ENCODE measurements at places on chromosomes 2 and 18.

GRCh38 chr2:141654311-141654710 is 476.5 kb downstream of the LRP1B start:
- no peak overlapping the region for H3K27ac ChIP-seq
- no peak for DNase-seq
- no peak overlapping the region for H3K4me3 ChIP-seq
- H3K36me3 ChIP-seq: no peaks in the 10 kb centered on the region

DNA sequence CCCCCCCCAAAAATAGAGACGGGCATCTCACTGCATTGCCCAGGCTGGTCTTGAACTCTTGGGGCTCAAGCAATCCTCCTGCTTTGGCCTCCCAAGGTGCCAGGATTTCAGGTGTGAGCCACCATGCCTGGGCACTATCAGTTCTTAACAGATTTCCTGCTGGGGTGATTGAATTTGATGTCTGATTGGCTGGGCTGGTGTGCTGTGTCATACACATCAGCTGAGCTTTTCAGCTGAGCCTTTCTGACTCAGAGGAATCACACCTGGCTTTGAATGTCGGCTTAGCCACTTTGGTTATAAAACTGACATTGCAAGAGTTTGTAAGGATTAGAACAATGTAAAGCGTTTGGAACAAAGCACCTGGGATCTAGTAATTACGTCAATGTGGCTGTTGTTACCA is 18.9 kb downstream of the NCAPH start:
- no peak overlapping the region for H3K27ac ChIP-seq
- H3K4me3 ChIP-seq: no peak overlapping the region
- no peak for DNase-seq
- H3K4me1 ChIP-seq: no peaks in the 10 kb centered on the region

DNA sequence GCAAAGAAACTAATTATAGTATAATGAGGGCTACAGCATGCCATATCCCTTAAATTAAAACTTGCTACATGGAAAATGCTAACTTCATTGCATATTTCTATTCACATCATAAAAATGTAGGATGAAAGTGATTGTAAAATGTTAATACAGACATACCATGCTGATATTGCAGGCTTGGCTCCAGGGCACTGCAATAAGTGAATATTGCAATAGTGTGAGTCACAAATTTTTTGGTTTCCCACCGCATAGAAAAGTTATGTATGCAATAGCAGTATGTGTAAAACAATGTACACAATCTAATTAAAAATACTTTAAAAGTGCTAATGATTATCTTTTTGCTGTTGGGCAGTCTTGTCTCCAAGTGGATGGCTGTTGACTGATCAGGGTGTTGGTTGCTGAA is 162.1 kb downstream of the CD8B2 start:
- no peaks in the 10 kb centered on the region for H3K4me1 ChIP-seq
- DNase-seq: no peak
- H3K27ac ChIP-seq: no peak overlapping the region
- H3K27me3 ChIP-seq: peaks cover 1% of the 10 kb centered on the region
- no peaks in the 10 kb centered on the region for H3K36me3 ChIP-seq

DNA sequence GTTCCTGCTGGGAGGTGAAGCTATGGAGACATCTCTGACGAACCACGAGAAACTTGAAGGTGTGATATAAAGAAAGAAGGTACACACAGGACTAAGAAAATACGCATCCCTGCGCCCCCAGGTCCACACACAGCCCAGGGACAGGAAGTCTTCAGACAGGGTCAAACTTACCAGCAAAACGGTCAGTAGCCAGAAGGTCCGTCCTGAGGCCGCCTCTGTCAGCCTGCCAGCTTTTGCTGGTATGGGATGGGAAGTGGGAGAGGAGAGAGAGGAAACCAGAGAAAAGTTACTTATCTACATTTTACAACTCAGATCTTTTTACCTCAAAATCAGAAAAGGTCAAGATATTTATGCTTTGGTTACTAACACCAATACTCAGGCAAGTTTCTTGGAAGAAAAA is 47.2 kb downstream of the HDLBP start:
- no peak for DNase-seq
- no peak overlapping the region for H3K4me3 ChIP-seq
- H3K4me1 ChIP-seq: peaks cover 25% of the 10 kb centered on the region
- H3K27me3 ChIP-seq: no peaks in the 10 kb centered on the region
- peaks cover 28% of the 10 kb centered on the region for H3K36me3 ChIP-seq

- peaks cover 32% of the 10 kb centered on the region for H3K4me1 ChIP-seq
- H3K27me3 ChIP-seq: no peaks in the 10 kb centered on the region
- H3K4me3 ChIP-seq: no peak overlapping the region
- H3K36me3 ChIP-seq: peaks cover 2% of the 10 kb centered on the region
- no peak overlapping the region for H3K27ac ChIP-seq
Observed at GRCh38 chr18:79960921-79961526, 3.4 kb upstream of the HSBP1L1 start.

GRCh38 chr2:14292964-14293363 is 339.6 kb upstream of the LRATD1 start:
- no peak for DNase-seq
- no peaks in the 10 kb centered on the region for H3K4me1 ChIP-seq
- no peaks in the 10 kb centered on the region for H3K27me3 ChIP-seq
- no peaks in the 10 kb centered on the region for H3K36me3 ChIP-seq
- no peak overlapping the region for H3K4me3 ChIP-seq

GRCh38 chr2:46780411-46780800 is 135.2 kb downstream of the MCFD2 start:
- no peaks in the 10 kb centered on the region for H3K4me1 ChIP-seq
- DNase-seq: no peak
- no peak overlapping the region for H3K27ac ChIP-seq
- H3K4me3 ChIP-seq: no peak overlapping the region
- peaks cover 12% of the 10 kb centered on the region for H3K27me3 ChIP-seq

- H3K4me3 ChIP-seq: no peak overlapping the region
- H3K4me1 ChIP-seq: no peaks in the 10 kb centered on the region
- peaks cover 23% of the 10 kb centered on the region for H3K27me3 ChIP-seq
- H3K36me3 ChIP-seq: no peaks in the 10 kb centered on the region
- H3K27ac ChIP-seq: no peak overlapping the region
- no peak for DNase-seq
Observed at GRCh38 chr2:240458044-240458899, 22.8 kb downstream of the GPC1 start.

All from activated T-helper 1 cell treated with anti-CD3 and anti-CD28 coated beads, Interleukin-12 subunit alpha, Interleukin-12 subunit beta, Interleukin-2, Interleukin-4 antibody, amounts not matched to agents 30 ng/mL and 10 ng/mL and 1 ng/mL, durations not matched to agents 14 hours and 24 hours and 36 hours (primary cell).